ENCODE measurements at places on chromosomes 16 and 17.

- DNase-seq, result no peak
These were observed 100.3 kb downstream of the C16orf95 start for GRCh38 chr16:87216841-87217275.

DNA sequence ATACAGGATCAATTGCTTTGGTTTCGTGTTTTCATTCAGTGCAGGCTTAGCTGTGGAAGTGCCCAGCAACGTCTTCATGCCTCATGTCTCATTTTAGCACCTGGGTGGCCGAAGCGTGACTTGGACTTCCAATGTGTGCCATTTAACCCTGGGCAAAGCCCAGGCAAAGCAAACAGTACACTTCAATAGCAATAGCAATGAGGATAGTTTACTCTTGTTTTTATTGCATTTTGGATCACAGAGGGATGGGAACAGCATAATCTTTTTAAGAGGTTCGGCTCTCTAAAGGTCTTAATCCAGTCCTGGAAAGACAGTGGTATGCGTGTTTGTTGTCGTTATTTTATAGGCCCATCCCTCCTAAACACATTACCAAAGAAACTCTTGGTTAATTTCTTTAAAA lies 86.2 kb downstream of the HS3ST3B1 start:
- DNase-seq, result no peak

DNA sequence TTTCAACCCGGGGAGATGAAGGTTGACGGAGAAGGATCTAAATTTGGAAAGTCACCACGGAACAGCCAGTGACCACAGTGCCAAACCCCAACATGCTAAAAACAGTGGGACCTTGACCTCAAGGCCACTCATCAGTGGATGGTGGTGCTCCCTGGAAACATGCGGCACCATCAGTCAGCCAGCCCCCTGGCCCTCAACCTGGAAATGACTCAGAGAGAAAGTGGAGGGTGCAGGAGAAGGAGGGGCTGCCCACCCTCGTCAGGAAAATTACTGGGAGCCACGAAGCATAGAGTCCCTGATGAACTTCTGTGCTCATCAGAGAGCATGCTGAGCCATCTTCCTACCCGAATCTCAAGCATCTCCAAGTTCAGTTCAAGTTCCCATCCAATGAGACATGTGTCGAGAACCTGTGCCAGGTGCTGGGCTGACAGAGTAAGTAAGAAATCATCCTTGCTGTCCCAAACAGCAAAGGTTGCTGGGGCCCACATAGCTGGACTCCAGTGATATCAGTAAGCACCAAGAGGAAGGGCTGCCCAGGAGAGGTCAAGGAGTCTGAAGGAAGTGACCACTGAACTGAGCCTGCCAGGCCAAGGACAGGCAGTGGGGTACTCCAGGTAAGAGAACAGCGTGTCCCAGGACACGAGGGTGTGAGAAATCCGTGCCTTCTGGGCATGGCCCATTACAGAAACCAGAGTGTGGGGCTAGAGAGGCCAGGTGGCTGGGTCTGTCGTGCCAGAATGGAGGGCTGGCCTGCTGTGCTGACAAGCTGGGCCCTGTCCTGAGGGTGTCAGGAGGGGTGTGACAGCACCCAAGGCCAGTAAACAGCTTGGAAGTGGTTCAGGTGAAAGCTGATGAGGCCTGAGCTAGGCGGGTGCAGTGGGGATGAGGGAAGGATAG lies 5.2 kb downstream of the PECAM1 start:
- DNase-seq, result peak; percentile 92

DNA sequence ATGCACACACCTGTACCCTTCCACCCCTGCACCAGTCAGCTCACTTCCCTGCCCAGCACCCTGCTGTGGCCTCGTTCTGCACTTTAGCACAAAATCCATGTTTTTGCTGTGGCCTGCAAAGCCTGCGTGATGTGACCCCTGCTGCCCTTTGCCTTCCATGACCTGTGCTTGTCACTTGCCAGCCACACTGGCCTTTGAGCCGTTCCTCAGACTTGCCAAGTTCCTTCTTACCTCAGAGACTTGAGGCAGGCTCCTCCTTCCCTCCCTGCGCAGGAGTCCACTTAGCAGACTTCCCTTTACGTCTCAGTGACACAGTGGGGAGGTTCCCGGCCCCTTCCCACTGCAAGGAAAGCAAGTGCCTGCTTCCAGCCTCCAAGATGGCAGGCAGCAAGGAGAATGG lies 134.7 kb downstream of the SNX29 start:
- DNase-seq, result no peak
